ENCODE measurements at places on chromosomes 2 and 18. TPM values are rescaled to one million over a fixed set of nuclear protein-coding genes. Genes with fewer than 3 reads are reported as not detected.

DSG2 gene
- 23.3 TPM for total RNA-seq

GCG gene
- total RNA-seq = not detected

TEKT4 gene
- total RNA-seq = not detected

GAL3ST2 gene
- 0.30 TPM for total RNA-seq

GRCh38 chr2:181887045-181887444 is 4.5 kb upstream of the ITPRID2 start:
- DNase-seq = no peak

- no peak for DNase-seq
These were observed 35.6 kb downstream of the SEMA4F start for GRCh38 chr2:74689671-74690070.

- DNase-seq = no peak
These were observed 80.2 kb downstream of the PLEKHM3 start for GRCh38 chr2:207944979-207945600.

GRCh38 chr2:214489702-214490101 is 78.8 kb downstream of the VWC2L start:
- no peak for DNase-seq

DNA sequence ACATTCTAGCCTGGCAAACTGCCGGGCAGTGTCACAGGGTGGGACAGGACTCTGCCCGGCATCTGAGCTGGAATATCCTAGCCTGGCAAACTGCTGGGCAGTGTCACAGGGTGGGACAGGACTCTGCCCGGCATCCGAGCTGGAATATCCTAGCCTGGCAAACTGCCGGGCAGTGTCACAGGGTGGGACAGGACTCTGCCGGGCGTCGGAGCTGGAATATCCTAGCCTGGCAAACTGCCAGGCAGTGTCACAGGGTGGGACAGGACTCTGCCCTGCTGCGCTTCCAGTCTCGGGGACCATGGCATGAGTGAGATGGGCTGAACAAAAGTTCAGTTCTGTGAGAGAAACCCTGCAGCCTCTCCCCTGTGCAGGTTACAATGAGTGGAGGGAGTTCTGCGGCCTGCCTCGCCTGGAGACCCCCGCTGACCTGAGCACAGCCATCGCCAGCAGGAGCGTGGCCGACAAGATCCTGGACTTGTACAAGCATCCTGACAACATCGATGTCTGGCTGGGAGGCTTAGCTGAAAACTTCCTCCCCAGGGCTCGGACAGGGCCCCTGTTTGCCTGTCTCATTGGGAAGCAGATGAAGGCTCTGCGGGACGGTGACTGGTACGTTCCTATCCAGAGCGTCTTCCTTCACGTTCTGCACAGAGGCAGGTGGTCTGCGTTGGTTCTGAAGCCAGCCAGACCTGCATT is 80.3 kb downstream of the TPO start:
- no peak for DNase-seq

- no peak for DNase-seq
These were observed 145.6 kb upstream of the GPC1 start for GRCh38 chr2:240289701-240290431.
